ENCODE measurements at places on chromosomes 2 and 18.

GRCh38 chr2:127047716-127048617 is 59.0 kb downstream of the BIN1 start:
- no peak for DNase-seq

DNA sequence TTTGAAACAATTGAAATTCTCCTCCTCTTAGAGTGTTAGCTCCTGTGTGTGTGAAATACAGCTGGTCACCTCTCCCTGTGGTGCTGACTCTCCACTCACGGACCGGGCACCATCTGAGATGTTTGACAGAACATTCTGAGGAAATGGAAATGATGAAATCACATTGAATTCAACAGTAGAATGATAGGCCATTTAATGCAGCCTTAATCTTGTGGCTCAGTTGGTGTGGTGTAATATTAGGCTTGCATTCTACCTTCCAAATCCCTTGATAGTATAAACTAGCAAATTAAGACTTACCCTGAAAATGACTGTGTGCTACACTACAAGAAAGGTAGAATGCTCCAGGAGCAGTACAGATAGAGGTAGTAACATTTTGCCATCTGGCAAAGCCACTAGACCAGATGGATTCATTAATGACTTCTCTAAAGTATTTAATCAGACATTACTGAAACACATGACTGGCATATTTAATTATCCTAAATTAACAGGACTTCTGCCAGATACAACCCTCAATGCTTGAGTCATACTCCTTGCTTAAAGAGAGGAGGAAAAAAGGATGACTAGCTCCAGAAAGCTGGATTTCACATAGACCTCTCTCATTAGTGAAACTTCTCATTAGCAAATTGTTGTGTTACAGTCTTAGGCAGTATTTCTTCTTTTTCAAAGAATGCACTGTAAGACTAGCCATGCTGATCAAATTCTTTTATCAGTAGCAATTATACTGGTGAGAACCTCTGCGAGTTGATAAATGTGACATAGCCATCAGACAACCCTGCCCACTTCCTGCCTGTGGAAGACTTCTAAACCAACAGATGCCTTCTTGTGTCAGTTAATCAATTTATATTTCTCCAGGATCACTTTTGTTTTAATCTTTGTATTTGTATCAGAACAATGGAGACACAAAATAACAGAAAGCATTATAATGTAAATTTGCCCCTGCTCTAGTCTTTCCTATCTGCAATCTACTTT is 80.6 kb downstream of the EML6 start:
- no peak for DNase-seq

DNA sequence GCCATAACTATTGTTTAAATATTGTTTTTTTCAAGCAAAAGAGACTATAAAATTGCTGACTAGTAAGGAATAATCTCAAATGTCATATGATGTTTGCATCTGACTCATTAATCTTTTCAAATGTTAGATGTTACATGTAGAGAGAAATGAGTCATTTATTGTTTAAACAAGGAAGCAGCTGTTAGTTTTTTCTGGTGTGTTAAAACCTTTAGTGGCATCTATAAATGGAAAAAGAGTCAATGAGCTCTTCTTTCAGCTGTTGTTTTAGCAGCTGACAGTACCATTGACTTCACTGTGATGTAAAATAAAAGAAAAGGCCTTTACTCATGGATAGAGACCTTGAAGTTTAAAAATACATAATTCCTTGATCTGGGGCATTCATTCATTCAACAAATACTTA is 1.8 kb upstream of the KLHL41 start:
- DNase-seq = peak; percentile 97

- no peak for DNase-seq
Observed at GRCh38 chr18:6963452-6964097, 154.0 kb downstream of the LAMA1 start.
